ENCODE measurements at places on chromosomes 7 and 10. TPM values are rescaled to one million over a fixed set of nuclear protein-coding genes. Genes with fewer than 3 reads are reported as not detected.

MYL10 gene
- total RNA-seq, result not detected

NUP42 gene
- 28.6 TPM for total RNA-seq

BAZ1B gene
- 56.6 TPM for total RNA-seq

CFTR gene
- not detected for total RNA-seq

ZCWPW1 gene
- 1.8 TPM for total RNA-seq

FAM25A gene
- not detected for total RNA-seq

PPP1R17 gene
- not detected for total RNA-seq

DNAJB6 gene
- total RNA-seq, result 124 TPM

PRKCQ gene
- 4.2 TPM for total RNA-seq

EN2 gene
- total RNA-seq, result 1.0 TPM

ANKRD30A gene
- 0.64 TPM for total RNA-seq

COMTD1 gene
- 46.1 TPM for total RNA-seq
